ENCODE measurements at places on chromosomes 2 and 18.

DNA sequence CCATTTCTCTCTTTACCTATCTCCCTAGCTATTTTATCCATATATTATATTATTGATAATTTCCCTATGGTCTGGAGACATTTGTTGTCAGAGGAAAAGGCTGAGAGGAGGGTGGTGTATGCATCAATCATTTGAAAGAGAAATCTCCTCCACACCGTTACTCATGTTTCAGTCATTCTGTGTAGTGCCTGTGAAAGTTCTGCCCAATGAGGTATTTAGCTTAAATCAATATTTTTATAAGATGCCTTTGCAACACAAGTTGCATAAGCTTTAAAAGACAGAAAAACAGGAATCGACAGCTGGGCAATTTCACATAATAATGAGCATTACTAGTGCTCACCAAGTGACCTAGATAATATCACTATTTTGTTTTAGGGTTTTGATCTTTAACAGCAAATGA, 363.7 kb upstream of the FSIP2 start:
- no peak for DNase-seq

DNA sequence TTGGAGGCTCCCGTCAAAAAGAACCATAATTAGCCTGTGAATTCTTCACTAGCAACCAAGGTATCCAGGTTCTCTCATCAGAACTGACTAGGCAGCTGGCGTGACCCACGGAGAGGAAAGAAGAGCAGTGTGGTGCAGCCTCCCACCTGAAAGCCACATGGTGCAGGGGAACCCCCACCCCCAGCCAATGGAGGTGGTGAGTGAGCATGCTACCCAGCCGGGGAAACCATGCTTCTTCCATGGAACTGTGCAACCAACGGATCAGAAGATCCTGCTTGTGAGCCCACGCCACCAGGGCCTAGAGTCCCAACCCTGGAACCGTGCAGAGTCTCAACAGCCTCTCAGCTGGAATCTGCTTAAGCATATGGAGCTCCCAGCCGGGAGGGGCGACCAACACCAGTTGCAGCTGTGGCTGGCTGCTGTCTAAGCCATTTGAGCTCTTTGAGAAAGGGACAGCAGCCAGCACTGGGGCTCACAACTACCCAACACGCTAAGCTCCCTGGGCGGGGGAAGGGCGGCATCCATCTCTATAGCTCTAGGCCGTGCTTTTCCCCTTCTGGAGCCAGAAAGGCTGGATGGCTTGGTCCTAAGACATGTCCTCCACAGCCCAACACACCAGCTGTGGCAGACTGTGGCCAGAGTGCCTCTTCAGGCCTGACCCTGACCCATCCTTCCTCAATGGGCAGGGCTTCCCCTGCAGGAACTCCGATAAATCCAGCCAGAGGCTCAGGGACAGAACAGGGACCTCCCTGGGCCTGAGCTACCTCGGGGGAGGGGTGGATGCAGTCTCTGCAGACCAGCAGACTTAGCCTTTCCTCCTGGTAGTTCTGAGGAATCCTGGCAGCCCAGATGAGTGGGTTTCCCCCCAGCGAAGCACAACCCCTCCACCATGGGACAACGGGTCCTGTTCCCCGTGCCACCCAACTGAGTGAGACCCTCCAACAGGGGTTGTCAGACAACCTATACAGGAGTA, 151.4 kb upstream of the NXPH2 start:
- no peak for DNase-seq

- no peak for DNase-seq
Observed at GRCh38 chr2:73730810-73731209, 6.3 kb downstream of the TPRKB start.

DNA sequence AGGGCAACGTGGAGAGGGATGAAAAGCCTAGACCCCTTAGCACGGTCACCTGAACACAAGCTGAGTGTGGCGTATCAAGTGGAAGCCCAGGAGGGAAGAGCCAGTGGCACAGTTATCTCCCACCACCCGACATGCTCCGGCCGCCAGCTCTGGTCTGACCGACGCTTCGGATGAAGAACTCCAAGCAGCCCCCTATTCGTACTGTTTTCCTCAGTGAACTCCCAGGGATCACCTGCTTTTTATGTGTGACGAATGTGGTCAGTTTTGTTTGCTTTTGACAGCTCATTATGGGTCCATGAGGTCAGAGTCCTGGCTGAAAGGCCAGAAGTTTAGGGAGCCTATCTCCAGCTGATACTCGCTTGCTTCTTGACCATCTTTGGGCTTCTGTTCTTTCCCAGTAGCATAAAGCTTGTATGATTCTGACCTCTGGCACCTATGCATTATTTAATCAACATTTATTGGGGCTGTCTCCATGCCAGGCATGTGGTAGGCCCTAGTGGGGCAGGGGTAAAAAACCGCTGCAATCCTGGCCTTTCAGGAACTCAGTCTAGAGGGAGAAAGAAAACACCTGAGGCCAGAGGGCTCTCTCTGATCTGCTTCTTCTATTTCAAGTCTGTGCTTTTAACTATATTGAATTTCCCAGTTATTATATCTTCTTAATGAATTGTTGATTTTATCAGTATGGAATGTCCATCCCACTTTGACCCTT, 33.0 kb upstream of the MRPL33 start:
- no peak for DNase-seq

DNA sequence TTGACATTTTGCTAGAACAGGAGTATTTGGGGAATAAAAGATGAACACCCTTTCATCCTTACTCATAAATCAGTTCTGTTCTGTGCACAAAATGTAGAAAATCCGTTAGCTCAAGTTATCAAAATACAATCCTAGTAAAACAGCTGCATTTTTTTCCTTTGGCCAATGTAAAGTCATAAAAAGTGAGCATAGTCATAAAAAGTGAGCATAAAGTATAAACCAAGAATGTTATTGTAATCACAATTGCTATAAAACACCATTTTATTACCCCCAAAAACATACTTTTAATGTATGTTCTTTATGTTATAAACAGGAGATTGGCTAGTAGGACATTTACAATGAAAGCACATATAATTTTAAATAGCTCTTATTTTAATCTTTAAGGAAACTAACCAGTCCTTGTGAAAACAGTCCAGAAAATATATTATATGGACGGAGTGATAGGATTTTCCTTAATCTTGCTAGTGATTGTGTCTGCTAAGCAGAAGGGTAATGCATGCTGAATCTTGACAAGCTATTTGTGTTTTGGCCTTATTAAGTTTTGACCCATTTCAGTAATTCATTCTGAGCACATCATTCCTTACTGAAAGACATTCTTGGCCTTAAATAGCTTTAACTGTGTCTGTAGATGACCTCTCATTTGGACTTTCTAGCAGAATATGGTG, 891.8 kb downstream of the DSC3 start:
- no peak for DNase-seq

- DNase-seq: no peak
Observed at GRCh38 chr2:53200072-53200471, 567.5 kb upstream of the CHAC2 start.

GRCh38 chr2:84285056-84285747, 173.9 kb downstream of the SUCLG1 start:
- DNase-seq: no peak

DNA sequence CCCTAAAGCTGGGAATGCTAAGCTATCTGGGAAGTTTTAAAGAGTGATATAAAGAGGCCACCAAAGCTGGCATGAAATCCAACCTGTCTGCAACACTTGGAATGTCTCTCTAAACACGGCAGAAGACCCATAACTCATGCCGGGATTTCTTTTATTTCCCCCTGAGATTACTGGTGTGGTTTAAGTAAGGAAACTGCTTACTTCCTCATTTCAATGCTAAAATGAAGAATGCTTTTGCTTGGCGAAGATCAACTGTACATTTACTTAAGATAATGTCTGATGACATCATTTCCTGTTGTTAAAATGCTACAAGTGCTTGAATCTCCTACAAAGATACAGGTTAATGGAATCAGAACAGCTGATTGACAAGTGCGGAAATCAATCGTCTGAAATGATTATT, 353.8 kb upstream of the SALL3 start:
- no peak for DNase-seq

DNA sequence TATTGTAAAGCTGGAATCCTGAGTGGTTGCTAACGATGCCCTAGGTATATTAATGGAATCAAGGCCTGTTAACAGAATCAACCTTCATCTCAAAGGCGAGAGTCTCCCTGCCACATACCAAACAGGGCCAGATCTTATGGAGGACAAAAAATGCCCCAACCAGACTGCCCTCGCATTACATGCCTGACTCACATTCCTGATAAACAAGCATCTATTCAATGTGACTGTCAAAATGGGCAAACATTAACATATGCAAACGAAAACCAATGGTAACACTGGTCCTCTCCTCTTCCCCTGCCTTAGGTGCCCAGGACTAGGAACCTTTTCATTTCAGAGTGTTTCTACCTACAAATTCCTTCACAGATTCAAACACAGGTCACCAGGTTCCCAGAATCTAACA, 83.4 kb downstream of the COL6A3 start:
- DNase-seq: peak; percentile 32

DNA sequence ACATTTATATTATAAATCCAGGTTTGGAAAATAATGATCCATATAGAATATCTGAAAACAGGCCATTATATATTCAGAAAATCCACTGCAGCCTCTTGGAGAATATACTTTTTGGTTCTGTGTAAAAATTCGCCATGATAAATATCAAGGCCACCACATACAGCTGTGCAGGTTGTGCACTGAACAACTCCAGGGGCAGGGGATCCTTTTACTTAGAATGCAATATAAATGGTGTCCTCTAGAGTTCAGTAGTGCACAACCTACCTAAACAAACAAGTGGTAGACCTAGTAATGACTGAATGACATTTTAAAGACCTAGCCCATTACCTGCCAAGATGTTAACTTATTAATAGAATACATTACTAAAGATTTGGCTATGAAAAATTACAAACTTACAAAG, 22.4 kb downstream of the MOGAT1 start:
- DNase-seq: no peak

GRCh38 chr2:189304360-189304759, 124.8 kb upstream of the COL5A2 start:
- no peak for DNase-seq

DNA sequence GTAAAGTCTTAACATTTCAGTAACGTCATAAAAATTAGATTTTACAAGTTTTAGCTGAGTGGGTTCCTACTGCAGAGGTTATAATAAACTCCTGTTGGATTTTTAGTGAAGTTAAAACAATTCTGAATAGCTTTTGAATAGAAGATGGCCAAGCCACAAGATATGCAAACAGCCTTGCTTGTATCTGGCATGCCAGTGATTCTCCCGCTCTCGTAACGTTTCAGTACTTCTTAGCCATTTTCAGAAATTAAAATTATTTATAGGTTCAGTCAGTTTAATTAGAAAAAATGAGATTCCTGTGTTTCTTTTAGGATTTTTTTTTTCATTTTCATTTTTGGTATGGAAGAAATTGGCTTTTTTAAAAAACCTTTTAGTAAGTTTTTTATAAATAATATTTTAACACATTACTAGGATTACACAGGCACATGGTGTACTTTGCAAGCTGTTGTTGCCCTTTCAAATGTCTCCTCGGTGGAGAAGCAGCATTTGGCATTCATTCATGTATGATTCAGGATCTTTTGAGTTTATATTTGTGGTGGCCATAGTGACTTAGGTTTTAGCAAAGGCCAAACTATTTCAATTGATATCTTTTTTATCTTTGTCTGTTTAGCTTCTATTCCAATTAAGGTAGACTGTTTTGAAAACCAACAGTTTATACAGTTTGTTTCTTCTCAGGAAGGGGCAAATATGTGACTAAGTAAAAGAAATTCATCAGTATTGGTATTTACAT, 30.6 kb upstream of the RND3 start:
- DNase-seq: no peak

GRCh38 chr2:227932403-227932802, 61.0 kb downstream of the DAW1 start:
- no peak for DNase-seq

DNA sequence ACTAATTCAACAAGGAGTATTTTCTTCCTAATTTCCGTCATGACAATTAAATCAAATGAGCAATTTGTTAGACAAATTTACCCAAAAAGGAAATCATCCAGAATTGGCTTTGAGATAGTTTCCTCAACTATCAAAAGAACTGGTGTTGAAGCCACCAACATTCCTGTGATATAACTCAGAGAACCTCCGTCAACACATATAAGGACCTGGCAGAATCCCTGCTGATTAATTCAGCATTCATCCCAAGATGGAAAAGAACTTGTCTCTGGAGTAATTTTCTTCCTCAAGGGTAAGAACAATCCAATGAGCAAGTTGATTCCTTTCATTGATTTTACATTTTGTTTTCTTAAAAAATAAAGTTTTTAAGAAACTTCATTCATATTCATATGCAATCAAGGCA, 62.0 kb downstream of the MBD2 start:
- no peak for DNase-seq

GRCh38 chr2:107607054-107607453, 219.6 kb upstream of the RGPD4 start:
- DNase-seq: no peak

GRCh38 chr2:101855776-101856175, 136.0 kb upstream of the IL1R2 start:
- DNase-seq: no peak

DNA sequence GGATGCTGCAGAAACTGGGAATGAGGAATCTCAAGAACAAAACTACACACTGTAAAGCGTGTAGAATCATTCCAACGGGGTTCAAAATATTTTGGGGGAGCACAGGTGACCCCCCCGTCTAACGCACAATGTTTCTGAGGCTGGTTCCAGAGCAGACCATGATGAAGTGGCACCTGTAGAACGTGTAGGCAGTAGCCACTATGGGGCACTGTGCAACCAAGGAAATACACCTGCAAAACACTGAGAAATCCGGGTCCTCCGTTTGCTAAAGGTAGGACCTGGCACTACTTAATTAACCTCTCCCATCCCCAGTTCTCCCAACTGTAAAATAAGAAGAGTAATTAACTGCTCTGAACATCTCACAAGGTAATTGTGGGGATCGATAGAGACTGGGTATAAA, 22.6 kb downstream of the ST6GAL2 start:
- no peak for DNase-seq

DNA sequence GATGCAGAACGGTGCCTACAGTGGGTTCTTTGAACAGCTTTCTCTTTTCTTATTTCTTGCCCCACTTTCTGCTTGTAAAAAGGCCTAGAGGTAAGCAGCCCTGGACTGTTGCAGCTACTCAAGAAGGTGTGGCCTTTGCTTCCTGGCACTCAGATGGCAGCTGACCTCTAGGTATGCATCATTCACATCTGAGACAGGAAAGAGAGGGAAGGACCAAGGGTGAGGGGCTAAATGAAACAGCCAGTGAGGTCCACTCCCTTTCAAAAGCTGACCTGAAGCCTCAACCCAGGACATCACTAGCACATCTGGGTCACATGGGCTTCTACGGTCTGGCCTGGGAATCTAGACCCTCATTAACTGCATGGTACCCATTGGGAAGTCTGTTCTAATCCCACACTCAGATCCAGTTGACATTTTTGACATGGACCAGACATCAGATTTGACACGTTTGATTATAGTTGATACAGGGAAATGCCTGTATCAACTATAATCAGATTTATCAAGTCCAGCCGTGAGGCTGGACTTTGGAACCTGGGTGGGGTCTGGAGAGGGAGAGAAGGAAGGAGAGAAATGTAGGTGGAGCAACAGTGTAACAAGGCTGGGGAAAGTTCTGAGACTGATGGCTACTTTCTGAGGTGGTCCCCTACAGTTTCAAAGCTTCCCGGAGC, 60.2 kb downstream of the E2F6 start:
- peak; percentile 35 for DNase-seq

- no peak for DNase-seq
Observed at GRCh38 chr18:22933966-22934423, 867 bp downstream of the RBBP8 start.

Data from islet precursor cell (in vitro differentiated cells).